ENCODE measurements at places on chromosomes 2 and 18.

GRCh38 chr2:176192351-176192750, 3.9 kb downstream of the HOXD1 start:
- DNase-seq, result no peak

GRCh38 chr2:28401948-28402550, 9.4 kb downstream of the FOSL2 start:
- no peak for DNase-seq

- DNase-seq, result no peak
Observed at GRCh38 chr18:9719421-9719981, 11.4 kb downstream of the RAB31 start.

DNA sequence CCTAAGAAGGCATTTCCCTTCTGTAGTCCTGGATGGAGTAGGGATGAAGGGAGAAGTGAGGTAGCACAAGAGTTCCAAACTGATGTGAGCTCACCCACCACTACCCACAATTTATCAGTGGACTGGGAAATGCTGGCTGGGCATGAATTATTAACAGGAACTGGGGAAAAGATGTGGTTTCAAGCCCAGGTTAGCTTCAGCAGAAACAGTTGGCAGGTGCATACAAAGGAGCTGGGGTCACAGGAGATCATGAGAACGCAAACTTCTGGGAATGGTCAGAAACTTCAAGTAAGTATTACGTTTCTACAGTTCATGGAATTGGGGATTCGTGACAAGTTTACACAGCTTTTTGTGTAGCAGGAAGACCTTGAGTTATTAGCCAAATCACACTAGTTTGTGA, 5.4 kb downstream of the CCDC141 start:
- DNase-seq, result no peak

- no peak for DNase-seq
Observed at GRCh38 chr2:109130723-109130995, 1.7 kb downstream of the SH3RF3 start.

DNA sequence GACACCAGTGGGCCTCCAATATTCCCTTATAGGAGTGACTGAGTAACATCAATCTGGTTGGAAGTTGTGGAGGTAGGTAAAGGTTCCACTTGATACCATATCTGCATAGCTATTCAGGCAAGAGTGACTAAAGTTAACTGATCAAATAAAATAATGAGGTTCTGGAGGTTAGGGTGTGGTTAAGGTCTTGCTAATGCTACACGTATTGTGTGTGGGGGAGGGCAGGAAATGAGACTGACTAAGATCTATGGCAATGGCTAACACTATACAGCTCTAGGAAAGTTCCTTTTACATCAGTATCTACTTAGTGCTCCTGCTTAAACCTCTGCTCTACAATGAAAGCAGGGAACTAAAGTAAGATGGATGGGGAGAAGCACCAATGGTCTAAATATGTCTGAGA, 149.1 kb upstream of the MGAT5 start:
- no peak for DNase-seq

DNA sequence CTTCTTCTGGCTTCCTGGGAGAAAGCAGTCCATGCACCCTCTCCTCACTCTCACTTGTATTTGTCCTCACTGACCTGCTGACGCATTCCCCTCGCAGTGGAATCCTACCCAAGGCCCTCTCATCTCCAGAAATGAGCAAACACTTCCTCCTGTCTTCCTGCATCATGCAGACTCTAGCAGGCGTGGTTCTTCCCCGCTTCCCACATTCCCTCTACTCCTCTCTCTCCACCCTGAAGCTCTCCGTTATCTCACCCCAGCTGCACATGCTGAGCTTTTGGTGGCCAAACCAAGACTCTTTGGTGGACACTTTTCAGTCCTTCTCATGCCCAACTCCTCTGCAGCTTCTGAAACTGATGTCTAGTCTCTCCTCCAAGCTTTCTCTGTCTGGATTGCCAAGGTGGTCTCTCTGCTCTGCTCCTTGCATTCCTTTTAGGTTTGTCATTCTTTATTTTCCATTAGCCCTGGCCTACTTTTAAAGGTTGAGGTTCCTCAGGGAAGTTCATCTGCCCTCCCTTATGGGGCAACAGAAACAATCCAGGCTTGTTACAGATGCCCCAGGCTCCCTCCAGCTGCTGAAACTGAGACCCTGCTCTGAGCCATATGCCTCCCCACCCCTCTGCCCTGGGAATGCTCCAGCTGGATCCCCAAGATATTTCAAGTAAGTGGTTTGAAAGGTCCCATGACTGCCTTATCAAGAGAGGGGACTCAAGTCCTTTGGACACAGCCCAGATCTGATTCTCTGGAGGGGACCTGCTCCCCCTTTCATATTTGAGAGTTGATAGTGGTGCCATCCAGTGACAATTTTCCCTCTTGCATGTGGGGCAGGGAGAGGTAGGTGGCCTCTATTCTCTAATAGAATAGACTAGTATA, 835 bp upstream of the IL18RAP start:
- DNase-seq, result no peak

GRCh38 chr2:183195998-183196409, 71.8 kb downstream of the NUP35 start:
- no peak for DNase-seq

DNA sequence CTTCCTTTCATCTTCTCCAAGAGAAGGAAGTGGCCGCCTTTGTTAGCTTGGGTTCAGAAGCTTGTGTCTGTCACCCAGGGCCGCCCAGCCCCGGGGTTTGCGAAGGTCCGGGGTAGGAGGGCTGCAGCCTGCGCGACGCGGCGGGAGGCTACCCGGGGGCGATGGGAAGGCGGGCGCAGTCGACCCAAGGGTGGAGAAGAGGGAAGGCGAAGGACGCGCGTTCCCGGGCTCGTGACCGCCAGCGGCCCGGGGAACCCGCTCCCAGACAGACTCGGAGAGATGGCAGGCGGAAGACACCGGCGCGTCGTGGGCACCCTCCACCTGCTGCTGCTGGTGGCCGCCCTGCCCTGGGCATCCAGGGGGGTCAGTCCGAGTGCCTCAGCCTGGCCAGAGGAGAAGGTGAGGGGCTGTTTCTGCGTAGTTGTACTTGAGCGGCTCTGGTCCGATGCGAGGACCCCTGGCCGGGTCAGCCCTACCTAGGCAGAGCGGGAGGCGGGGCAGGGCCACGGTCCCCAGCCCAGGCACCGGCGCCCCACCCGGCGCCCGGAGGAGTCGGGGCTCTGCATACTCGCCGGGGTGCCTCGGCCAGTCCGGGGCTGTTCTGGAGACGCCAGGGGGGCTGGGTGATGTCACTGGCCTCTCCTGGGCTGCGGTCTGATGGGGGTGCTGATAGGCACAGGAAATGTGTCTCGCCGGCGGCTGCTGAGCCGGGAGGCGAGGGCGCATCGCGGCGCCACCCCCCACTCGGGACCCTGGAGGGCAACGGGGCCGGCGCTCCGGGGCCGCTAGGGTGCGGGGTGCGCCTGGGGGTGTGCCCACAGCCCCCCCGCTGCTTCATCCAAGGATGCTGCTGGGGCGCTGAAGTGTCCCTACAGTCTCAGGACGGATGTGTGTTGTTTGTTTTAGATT, at the start of gene QPCT:
TSS of gene QPCT (plus strand) at position 178 of the 909 bp plus-strand sequence. CDS start at position 280, 102 bp downstream.
- DNase-seq, result peak; percentile 73

DNA sequence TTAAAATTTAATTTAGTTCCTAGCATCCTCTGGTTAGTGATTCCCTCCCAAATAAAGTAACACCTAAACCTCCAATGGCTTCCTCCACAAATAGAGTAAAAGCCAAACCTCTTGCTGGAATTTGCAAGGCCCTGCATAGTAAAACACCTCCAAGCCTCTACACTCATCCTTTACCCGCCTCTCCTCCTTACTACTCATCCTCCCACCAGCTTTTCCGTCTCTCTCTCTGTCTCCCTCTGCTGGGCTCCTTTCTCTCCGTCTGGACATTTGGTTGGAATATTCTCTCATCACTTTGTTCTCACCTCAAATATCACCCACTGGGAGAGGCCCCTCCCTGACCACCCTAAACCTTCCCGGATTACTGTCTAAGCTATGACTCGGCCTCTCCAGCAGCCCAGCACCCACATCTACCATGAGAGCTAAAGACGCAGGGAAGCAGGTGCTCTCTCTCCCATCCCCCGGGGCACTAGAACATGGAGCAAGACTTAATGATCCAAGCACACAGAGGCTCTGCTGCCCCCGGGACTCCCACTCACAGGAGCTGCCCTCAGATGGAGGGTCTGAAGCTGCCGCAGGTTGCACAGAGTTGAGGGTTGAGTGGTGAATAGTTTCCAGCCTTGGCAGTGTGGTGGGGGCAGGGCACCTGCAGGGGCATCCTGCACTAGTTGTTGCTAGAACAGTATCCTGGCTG, 167.2 kb downstream of the FBXO15 start:
- no peak for DNase-seq

- no peak for DNase-seq
Observed at GRCh38 chr18:41618147-41618546, 336.9 kb upstream of the PIK3C3 start.

- peak; percentile 45 for DNase-seq
Observed at GRCh38 chr2:29000481-29000880, 19.4 kb downstream of the TOGARAM2 start.

GRCh38 chr18:54975598-54975997, 16.3 kb upstream of the CCDC68 start:
- no peak for DNase-seq

- DNase-seq, result no peak
Observed at GRCh38 chr2:127590386-127591190, 55.1 kb downstream of the MYO7B start.

DNA sequence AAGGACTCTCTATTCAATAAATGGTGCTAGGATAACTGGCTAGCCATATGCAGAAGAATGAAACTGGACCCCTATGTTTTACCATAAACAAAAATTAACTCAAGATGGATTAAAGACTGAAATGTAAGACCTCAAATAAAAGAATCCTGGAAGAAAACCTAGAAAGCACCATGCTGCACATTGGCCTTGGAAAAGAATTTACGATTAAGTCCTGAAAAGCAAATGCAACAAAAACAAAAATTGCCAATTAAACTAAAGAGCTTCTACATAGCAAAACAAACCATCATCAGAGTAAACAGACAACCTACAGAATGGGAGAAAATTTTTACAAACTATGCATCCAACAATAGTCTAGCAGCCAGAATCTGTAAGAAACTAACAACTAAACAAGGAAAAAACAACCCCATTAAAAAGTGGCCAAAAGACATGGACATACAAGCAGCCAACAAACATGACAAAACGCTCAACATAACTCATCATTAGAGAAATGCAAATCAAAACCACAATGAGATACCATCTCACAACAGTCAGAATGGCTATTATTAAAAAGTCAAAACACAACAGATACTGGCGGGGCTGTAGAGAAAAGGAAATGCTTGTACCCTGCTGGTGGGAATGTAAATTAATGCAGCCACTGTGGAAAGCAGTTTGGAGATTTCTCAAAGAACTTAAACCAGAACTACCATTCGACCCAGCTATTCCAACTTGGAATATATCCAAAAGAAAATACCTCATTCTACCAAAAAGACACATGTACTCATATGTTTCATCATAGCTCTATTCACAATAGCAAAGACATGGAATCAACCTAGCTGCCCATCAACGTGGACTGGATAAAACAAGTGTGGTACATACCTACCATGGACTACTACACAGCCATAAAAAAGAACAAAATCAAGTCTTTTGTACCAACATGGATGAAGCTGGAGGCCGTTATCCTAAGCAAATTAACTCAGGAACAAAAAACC, 30.6 kb downstream of the SEPTIN10 start:
- no peak for DNase-seq

DNA sequence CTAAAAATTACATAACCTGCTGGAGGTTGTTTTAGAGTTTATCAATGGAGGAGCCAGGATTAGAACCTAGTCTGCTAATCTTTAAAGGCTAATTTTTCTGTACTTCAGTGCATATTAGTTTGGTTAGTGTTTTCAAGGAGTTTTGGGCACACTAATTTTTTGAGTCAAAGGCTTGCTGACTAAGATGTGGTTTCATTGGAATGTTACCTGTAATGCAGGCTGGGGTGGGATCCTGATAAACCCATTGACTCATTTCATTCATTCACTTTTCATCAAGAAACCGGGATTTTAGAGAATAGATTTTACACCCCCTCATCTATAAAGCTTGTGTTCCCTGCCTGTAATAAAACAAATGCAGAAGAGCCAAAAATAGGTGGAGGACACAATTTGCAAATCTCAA, 91.9 kb upstream of the IL1R2 start:
- no peak for DNase-seq

- no peak for DNase-seq
Observed at GRCh38 chr2:58756336-58756735, 515.2 kb upstream of the FANCL start.

Measured in stimulated activated CD8-positive, alpha-beta memory T cell treated with anti-CD3 and anti-CD28 coated beads, Interleukin-7, amount 100 ng/mL, for 4 hours (primary cell).